ENCODE measurements at places on chromosomes 11 and 22.

- no peak for DNase-seq
These were observed 43.4 kb downstream of the PKNOX2 start for GRCh38 chr11:125207866-125208425.

GRCh38 chr11:46979358-46979757 lies 42.8 kb downstream of the CSTPP1 start:
- DNase-seq, result no peak

DNA sequence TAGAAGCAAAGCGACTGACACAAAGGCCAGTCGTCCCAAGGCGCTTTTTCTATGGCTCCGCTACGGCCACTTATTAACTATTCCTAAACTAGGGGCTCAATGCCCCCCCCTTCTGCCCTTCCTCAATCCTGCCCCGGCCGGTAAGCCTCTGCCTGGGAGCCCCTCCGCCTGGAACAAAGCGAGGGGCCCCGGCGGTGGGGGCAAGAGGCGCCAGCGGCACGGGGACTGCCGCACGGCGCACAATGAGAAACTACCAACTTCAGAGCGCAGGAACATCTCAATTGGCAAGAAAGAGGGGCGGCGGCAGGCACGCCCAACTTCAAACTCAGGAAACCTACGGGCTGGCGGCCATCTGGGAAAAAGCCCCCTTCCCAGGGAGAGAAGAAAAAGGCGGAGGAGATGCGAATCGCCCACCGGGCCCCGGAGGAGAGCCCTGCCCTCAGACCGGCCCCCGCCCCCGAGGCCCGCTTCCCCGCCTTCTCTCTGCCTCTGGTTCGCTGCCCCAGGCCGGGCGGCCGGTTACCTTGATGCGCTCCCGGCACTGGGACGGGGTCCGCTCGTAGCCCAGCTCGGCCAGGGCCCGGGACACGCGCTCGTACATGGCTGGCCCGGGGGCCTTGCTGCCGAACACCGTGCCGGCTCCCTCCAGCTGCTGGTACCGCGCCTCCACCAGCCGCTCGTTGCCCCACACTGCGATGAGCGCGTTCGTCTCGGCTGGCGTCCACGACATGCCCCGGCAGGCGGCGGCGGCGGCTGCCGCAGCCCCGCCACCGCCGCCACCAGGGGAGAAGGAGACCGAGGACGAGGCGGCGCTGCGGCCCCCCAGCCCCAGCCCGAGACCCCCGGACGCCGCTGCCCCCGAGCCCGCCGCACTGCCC lies 619 bp downstream of the MSANTD2 start:
- no peak for DNase-seq

DNA sequence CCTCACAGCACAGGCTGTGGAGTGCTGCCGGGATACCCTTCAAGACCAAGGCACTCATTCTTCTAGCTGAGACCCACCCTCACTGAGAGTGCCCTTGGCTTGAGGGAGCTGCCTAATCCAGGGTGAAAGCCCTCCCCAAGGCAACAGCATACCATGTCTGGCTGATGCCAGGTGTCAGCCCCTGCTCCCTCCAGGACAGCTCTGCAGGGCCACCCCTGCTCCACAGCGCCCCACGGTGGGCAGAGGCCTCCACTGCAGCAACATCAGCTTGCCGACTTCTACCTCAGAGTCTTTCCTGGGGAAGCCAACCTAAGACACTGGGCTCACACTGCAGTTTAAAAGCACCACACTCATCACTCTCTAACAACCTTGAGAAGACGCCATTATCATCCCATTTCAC lies 29.0 kb downstream of the TTLL1 start:
- DNase-seq, result peak; percentile 36

All from H54 (cell line).